Stimulated activated CD8-positive, alpha-beta memory T cell treated with anti-CD3 and anti-CD28 coated beads, Interleukin-15, amount 100 ng/mL, for 1 hour (primary cell): ENCODE measurements at places on chromosomes 1 and 21.

- no peak for DNase-seq
Measured at GRCh38 chr1:167472752-167473521, 45.4 kb downstream of the CD247 start.

- DNase-seq, result no peak
Measured at GRCh38 chr1:246583448-246584185, 17.4 kb downstream of the CNST start.

DNA sequence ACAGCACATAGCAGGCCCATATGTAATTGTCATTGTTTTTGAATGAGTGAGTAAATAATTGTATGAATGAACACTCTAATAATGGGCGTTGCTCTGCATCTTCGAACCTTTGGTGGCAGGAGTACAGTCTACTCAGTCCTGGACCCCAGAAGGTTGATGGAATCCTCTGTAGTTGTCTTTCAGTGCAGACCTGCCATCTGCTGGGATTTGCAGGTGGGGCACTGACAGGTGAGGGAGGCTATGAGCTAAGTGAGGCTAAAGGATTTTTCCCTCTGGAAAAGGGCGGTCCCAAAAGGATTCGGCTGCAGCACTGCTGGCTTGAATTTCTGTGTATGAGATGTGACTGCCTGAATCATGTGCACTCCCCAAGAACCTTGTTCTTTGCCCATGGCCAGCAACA, 53.4 kb downstream of the PLXNA2 start:
- DNase-seq, result no peak

GRCh38 chr21:27674041-27674615, 707.2 kb upstream of the ADAMTS5 start:
- no peak for DNase-seq

DNA sequence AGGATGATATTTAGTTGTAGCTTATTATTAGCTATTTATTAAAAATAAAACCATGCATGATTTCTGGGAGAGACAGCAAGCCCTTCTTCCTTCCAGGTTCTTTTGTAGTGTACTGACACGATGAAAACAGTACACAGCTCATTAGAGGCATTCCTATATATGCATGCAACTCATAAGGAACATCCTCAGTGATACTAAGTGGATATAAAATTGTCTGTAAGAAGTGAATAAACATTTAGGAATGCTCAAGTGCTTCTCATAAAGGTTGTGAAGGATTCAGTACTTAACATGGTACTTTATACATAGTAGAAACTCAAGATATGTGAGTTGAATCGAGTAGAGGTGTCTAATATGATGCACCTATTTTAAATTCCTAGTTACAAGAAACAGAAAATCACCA, 287.7 kb downstream of the SDCCAG8 start:
- DNase-seq, result no peak

- no peak for DNase-seq
Measured at GRCh38 chr1:29485096-29485925, 249.0 kb downstream of the PTPRU start.

DNA sequence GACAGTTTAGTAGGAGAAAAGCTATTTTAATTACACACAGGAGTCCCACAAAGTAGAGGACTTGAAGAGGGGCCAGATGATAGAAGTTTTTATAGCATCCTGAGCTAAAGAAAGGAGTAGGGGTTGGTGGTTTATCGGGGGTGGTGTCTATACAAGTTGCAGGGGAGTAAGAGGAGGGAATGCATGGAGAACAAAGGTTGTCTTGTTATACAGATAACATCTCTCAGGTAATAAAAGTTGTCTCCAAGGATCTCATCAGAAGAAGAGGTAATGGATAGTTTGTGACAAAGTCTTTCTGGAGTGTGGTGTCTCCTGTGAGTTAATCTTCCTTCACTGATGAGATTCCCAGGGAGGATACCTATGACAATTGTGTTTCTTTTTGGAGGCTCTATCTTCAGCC, 23.4 kb upstream of the NUF2 start:
- no peak for DNase-seq

DNA sequence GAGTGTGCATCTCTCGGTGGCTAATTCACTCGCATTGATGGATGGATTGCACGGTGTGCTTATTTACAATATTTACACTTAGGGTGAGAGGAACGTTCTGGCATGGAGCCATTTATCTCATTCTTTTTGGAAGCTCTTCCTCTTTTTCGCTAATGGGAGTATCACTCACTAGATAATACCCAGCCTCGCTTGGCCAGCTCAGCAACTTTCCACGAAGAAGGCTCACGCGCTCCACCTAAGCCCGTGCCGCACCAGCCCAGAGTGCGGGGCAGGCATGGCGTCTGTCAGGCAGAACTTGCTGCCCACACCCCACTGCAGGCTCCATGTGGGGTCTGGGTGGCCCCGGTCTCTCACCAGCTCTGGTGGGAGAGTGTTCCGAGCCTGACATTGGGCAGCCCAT, 484.9 kb downstream of the NPHP4 start:
- DNase-seq, result no peak

DNA sequence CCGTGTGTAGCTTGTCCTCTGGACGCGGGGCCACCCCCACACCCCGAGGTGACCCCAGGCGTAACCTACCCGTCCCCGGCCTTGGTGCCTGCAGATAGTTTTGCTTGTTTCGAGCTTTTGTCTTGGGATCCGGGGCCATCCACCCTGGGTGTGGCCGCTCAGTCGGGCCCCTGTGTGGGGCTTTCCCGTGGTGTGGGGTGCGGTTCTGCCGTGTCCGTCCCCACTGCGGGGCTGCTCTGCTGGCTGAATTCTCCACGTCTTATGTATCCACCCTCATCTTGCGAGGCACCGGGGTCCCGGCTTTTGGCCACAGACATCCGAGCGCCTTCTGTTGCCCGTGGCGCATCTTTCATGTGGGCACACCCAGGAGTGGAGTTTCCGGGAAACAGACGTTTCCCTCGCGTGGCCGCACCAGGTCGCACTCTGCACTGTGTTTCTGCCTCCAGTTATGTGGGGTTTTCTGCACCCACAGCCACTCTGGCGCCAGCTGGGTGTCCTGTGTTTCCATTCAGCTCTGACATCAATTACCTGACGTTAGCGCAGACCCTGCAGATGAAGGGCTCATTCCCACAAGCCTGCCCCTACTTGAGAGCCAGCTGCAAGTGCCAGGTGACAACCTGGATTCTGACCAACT, 64.9 kb downstream of the PRKCZ start:
- DNase-seq, result no peak

GRCh38 chr1:229377429-229377828, 34.6 kb upstream of the CCSAP start:
- no peak for DNase-seq

DNA sequence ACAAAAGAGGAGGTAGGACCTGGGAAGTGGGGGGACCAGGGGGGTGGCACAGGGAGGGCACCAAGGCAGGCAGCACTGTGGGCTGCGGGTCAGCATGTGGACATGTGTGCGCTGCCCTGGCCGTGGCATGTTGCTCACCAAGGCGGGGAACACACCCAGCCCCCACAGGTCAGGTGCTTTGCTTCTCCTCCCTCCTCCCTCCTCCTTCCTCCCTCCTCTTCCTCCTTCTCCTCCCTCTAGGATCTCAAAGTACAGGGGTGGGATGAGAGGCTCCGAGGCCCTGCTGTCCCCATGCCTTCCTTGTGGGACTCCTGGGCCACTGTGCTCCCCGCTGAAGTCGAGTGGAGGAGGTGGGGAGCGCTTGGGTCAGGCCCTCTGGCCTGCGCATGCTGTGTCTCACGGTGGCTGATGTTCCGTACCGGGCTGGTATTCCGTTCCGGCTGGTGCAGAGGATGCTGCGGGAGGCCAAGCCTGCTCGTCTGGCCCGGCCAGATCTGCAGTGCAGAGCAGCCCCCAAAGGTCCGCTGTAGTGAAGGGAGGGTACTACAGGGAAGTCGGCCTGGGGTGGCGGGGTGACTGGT, 26.6 kb downstream of the SPSB1 start:
- no peak for DNase-seq

DNA sequence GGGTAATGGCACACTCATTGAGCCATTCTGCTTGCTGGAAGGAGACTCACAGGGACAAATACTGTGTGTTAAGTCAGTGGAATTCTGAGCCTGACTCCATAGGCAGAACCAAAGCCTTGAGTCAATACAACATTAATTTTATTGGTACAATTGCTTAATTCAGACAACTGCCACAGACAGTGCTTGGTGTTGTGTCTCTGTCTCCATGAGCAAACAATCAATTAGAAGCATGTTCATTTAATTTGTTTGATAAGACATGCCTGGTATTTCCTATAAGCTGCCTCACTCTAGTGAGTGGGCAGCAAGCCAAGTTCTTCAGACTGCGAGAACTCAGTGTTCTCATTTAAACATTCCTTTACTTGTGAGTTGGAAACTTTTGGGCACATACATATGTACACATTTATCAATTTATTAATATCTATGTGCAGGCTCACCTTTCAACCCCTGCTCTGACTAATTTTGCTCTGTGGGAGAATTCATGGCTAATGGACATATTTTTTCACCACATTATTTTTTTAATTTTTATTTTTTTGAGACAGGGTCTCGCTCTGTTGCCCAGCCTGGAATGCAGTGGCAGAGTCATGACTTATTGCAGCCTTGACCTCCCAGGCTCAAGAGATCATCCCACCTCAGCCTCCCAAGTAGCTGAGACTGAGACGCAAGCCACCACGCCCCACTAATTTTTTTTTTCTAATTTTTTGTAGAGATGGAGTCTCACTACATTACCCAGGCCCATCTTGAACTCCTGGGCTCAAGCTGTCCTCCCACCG, 4.5 kb upstream of the SRSF10 start:
- no peak for DNase-seq

GRCh38 chr1:192133350-192133926, 24.8 kb upstream of the RGS18 start:
- DNase-seq, result no peak

- no peak for DNase-seq
Measured at GRCh38 chr1:27527223-27527889, 37.4 kb upstream of the WASF2 start.

DNA sequence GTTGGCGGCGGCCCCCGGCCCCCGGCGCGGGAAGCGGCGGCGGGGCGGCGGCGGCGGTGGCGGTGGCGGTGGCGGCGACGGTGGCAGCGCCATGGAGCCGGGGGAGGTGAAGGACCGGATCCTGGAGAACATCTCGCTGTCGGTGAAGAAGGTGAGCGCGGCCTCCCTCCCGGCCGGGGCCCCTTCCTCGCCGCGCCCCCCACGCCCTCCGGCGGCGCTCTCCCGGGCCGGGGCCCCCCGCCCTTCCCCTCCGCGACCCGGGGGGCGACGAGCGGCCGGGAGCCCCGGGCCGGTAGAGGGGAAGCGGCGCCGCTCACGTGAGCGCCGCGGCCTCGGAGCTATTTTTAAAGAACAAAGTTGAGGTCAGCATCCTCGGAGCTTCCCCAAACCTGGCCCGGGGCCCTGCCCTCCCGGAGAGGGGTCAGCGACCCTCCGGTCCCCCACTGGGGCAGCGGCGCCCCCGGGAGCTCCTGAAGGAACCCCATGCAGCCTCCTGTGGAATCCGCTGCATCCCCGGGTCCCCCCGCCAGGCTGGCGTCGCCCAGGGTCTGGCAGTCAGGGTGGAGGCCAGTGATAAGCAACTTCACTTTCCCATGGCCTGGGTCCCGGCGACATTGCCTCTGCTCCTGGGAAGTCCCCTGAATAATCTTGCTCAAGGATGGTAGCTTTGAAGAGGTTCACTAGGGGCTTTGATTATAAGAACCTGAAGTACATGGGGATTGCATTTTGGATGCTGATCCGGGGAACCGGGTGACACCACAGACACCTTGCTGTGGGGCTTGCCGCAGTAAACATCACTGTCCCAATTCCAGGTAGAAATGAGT, 560 bp downstream of the PLEKHM2 start:
- DNase-seq, result no peak

DNA sequence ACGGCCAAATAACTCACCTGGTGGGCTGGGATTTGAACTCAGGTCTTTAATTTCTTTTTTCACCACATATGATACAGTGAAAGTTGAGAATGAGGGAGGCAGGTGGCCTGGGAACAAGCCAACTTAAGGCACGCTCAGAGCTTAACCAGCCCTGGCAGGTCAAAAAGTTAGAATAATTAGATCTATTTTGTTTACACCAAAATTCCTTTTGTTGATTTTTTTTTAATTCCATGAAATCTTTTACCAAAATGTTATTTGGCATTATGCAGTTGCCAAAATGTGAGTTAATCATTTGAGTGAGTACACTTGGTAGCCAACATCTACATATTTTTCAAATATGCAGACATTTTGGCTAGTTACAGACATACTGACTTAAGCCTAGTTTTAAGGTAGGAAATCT, 36.8 kb downstream of the LHX8 start:
- DNase-seq, result no peak

- DNase-seq, result no peak
Measured at GRCh38 chr1:111720274-111720976, 18.8 kb downstream of the INKA2 start.

DNA sequence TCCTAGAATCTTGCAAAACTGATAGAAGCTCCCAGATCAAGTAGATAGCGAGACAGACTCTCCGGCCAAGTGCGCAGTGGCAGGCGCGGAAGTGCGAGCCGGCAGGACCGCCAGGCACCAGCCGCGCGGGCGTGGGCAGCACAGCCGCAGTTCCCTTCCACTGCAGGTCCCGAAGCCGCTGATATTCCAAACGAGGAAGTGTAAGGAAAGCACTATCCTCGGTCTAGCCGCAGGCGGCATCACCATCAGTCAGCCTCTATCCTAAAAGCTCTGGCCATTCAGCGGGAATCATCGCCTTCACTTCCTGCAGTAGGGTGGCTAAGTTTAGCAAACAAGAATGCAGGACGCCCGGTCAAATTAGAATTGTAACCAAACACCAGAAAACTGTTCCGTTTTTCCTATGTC, 710 bp downstream of the GLRX2 start:
- DNase-seq, result no peak

- DNase-seq, result no peak
Measured at GRCh38 chr1:207990455-207990854, 79.5 kb upstream of the CD34 start.

DNA sequence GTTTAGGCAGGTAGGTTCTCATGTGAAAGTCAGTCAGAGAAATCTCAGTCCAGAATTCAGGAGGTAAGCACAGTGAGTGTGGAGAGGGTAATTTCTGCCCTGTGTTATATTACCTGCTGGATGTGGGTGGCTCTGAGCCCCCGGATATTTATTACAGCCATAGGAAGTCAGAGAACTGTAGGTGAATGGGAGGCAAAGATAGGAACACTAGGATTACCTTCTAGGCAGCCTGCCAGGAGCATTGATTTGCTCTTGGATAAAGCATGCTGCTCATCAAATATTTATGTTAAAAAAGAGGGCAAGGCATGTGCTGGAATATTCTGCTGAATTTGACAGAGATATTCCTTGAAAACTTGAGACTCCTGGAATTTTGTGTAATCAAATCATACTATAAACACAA, 8.5 kb downstream of the GNG12 start:
- DNase-seq, result no peak

DNA sequence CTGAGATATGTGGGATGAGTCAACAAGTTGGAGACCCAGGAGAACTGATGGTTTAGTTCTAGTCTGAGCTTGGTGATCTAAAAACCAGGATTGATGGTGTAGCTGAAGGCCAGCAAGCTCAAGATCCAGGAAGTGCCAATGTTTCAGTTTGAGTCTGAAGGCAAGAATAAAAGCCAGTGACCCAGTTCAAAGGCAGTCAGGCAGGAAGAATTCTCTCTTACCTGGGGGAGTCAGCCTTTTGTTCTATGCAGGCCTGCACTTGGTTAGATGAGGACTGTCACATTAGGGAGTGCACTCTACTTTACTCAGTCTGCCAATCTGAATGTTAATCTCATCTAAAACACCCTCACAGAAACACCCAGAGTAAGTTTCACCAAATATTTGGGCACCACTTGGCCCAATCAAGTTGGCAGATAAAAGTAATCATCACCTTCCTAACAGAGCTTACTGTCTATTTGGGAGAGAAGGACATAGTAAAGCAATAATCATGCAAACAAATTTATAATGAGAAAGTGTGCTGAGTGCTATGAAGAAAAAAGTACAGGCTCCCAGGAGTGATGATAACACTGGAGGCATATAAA, 63.4 kb downstream of the TSEN15 start:
- no peak for DNase-seq

- DNase-seq, result no peak
Measured at GRCh38 chr1:25541889-25542658, 1.3 kb upstream of the LDLRAP1 start.
